ENCODE measurements at places on chromosomes 5 and 9. TPM values are rescaled to one million over a fixed set of nuclear protein-coding genes. Genes with fewer than 3 reads are reported as not detected.

Gene SPINK7
- total RNA-seq: not detected

Gene OLFM1
- total RNA-seq: 387 TPM

Gene C5
- total RNA-seq: 1.0 TPM

Gene PDGFRB
- 2.9 TPM for total RNA-seq

Gene ENHO
- total RNA-seq: 11.5 TPM

Gene RAD23B
- total RNA-seq: 145 TPM

Gene OR13C9
- total RNA-seq: not detected

Gene CTNND2
- 134 TPM for total RNA-seq

Gene SPINK4
- not detected for total RNA-seq

Gene SUSD1
- 19.9 TPM for total RNA-seq

Gene CDHR2
- 0.29 TPM for total RNA-seq

Gene PDE6A
- not detected for total RNA-seq

Gene TMEM141
- 46.1 TPM for total RNA-seq

Gene ITGA1
- 0.96 TPM for total RNA-seq

Gene CHSY3
- not detected for total RNA-seq
